NCI-H1694 (cell line): ENCODE measurements at places on chromosomes 6 and 20.

DNA sequence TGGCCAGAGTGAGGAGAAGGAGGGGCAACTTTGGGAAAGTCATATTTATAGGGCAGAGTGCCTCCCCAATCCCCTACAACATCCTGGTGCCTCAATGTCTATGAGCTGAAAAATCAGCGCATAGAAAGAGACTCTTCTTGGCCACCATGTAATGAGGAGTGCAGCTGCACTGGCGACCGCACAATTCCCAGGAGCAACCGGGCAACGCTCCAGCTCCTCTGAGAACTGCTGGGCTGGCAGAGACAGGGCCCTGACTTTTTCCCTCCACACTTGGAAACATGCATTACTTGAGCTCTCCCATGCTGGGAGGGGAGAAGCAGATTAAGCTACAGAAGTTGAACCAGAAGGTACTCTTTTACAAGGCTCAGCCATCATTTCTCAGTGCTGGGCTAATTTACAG lies 31.4 kb upstream of the MARCKS start:
- peak; percentile 75 for DNase-seq

DNA sequence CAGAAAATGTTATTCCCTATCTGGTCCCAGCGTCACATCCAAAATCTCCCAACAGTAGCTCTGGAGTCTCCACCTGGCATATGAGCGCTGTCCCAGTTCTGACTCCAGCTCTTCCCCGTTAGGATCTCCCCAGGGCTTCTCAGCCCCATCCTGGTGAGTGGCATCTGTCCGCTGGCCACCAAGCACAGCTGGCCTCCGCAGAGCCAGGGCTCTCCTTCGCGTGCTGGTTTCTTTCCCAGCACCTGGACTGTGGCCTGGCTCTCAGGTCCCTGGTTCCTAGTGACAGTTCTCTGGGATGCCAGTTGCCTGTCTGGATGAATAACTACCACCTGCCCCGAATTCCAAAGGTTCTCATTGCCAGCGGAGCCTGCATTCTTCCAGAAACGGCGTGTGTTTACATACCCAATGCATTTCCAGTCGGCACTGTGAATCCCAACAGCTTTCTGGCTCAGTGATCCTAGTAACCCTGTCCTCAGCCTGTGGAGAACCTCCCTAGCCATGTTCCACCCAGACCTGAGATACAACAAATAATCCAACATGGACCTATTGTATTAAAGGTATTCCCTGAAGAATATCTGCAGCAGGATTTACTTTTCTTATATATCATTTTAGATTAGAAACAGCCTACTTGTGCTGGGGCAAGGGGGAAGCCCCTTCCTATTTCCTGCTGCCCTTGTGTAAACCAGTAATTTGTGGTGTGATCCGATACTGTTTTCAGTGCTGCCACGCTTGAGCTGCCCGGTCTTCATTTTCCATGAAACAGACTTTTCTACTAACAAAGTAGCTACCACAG lies 69.9 kb upstream of the PDE10A start:
- no peak for DNase-seq

GRCh38 chr6:24887545-24888140 lies 48.1 kb downstream of the RIPOR2 start:
- peak; percentile 13 for DNase-seq

- no peak for DNase-seq
Measured at GRCh38 chr6:116513224-116513875, 1.9 kb downstream of the CALHM5 start.

DNA sequence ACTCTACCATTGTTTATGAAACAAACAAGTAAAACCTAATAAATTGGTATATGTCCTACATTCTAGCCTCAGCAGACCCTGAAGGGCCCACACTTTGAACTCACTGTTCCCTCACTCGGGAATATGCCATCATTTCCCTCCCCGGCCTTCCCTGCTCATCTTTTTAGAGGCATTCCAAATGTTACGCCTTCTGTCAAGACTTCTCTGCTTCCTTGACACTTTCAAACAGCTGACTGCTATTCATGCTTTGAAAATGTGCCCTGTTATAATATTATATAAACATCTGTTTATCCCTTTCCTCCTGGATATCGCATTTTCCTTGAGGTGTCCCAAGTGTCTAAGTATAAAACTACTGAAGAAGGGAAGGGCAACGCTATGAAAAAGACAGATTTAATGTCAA lies 249.5 kb upstream of the THEMIS start:
- DNase-seq, result no peak

- DNase-seq, result no peak
Measured at GRCh38 chr6:40719671-40720374, 132.7 kb upstream of the LRFN2 start.

DNA sequence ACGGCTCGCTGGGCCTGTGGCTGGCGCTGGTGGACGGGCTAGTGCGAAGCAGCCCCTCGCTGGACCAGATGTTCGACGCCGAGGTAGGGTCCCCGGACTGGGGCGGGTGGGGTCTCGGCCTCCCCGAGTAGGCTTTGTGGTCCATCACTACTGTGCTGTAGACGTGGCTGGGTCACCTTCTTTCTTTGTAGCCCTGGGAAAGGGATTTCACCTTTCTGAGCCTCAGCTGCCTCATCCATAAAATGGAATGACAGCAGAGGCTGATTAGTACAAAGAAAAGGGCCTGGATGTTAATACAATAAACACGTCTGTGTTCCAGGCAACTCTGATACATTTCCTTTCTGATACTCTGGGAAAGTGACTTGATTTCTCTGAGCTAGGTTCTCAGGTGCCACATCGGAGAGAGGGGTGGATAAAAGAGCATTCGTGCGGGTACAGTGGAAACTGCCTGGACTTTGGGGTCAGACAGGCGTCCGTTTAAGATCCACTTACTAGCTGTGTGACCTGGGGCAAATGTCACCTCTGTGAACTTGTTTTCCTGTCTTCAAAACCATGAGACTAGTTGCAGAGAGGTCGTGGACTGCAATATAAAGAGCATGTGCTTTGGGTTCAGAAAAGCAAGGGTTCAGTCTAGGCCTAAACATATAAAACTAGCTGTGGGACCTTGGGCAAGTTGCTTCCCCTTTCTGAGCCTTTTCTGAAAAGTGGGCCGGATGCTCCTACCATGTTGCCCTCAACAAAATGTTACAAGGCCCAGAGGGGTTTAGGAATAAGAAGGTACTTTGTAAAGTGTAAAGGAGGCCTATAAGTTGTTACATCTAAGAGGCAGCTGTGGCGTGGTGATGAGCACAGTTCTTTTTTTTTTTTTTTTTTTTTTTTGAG lies 896 bp downstream of the SYS1 start:
- no peak for DNase-seq

- DNase-seq, result no peak
Measured at GRCh38 chr6:33508935-33509926, 54.9 kb downstream of the ZBTB9 start.

DNA sequence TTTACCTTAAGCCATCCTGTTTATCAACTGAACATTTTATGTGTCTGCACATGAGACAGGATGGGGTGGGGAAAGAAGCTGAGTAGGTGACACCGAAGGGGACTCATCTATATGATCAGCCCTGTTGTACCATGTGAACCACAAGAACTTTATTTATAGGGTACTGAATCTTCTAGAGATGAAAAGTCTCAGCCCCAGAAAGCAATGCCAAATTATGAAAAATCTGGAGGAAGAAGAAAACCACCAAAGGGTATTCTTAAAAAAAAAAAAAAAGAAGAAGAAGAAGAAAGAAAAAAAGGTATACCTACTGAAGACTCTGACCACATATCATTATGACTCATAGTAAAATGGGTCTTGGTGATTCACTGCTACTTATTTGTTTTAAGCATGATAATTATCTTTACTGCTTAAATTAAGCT lies 39.8 kb upstream of the HBS1L start:
- no peak for DNase-seq

DNA sequence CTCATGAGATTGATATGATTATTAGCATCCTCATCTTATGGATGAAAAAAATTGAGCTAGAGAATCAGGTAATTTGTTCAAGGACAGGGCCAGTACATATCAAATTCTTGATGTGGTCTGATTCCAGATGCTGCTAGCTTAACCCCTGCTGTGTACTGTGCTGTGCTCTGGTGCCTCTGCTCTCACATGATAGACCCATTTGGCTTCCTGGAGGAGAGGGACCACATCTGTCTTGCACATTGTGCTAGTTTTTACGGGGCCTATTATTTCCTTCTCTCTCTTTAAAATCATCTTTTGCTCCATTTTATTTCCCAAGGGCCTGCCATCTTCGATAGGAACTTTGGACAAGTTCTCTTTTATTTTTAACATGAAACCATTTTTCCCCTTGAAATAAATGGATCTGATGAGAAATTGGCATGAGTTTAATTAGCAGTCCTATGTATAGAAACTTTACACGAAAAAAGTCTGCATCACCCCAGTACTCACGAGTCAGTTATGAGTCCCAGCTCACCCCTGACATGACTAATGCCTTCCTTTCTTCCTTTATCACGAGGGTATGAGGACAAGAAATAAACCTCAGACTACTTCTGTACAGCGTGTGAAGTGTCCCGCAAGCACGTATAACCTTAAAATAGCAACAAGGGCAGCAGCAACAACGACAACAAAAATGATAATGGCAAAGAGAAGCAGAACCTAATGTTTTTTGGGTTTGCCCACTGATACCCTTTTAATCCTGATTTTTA lies 26.5 kb downstream of the CD109 start:
- no peak for DNase-seq

- no peak for DNase-seq
Measured at GRCh38 chr6:154479351-154479769, 31.1 kb downstream of the CNKSR3 start.

- no peak for DNase-seq
Measured at GRCh38 chr6:101108286-101108685, 227.2 kb upstream of the ASCC3 start.

GRCh38 chr20:17733767-17734304 lies 34.1 kb downstream of the BANF2 start:
- DNase-seq, result no peak

DNA sequence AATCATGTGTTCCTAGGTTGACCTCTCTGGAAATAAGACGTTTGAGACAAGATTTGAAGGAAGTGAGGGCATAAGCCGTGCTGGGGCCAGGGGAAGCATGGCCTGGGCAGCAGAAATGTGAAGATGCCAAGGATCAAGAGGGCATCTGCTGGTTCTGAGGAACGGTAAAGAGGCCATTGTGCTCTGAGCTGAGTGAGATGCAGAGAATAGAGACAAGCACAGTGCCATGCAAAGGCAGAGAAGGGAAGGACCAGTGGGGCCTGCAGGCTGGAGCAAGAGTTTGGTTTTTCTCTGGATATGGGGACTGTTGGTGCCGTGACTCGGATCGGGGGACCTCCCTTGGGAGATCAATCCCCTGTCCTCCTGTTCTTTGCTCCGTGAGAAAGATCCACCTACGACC lies 50.8 kb downstream of the SMPDL3A start:
- DNase-seq, result no peak

DNA sequence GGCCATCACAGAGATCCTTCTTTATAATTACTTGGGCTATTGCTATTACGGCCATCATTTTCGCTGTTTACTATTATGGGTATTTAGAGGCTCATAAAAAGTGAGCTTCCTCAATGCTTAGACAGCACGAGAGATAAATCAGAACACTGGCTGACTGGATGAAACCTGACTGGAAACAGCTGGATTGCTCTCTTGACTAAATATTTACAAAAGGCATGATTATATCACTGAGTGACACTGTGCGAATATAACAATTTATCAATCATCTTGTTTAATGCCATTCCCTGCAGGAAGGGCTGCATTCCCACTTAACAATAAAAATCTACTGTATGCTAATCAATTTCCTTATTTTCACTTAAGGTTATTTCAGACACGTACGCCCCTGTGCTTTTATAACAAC lies 260.1 kb upstream of the ARID1B start:
- DNase-seq, result no peak
